NCI-H1930 (cell line): ENCODE measurements at places on chromosomes 12 and 14.

- DNase-seq: no peak
Observed at GRCh38 chr12:98724384-98725155, 79.5 kb downstream of the APAF1 start.

GRCh38 chr14:101062065-101062450 lies 158.5 kb upstream of the RTL1 start:
- DNase-seq: no peak

GRCh38 chr12:49230805-49231194 lies 34.1 kb upstream of the TUBA1C start:
- DNase-seq: no peak

DNA sequence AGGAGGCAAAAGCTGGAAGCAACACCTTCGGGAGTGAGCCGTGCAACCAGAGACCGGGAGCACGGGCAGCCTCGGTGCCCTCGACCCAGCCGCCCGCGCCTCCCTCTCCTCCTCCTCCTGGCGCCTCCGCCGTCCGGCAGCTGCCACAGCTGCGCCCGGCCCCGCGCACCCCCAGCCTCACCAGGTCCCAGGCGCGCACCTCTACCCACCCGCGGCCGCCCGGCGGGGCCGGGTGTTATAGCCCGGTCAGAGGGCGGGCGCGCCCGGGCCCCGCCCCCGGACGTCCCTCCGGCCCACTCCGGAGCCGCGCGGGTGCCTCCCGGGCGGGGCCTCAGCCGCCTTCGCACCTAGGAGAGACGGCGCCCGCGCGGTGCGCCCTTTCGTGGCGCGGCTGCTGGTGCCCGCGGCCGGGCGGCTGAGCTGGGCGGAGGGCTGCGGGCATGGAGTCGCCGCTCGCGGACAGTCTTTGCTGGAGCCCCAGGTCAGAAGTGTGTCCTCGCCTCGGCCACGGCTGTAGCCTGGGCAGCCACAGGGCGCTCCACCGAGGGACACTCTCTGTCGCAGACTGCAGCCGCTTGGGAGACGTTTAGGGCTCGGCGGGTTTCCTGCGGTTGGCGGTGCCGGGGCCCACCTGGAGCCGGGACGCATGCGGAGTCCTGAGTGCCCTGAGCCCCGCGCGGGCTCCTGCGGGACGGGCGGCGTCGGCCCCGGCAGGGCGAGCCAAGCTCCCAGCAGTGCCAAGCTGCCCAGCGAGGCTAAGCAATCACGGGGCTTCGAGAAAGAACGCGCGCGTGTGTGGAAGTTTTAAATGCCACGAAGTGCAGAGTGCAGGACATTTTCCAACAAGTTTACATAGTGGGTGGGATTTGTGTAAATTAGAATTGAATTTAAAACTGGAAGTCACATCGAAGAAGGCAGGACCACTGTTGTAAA lies at the start of gene CPM:
Gene CPM (minus strand): TSS at position 211 of the 933 bp plus-strand sequence. CDS start 334 bp downstream, outside the sequence.
- peak; percentile 84 for DNase-seq

DNA sequence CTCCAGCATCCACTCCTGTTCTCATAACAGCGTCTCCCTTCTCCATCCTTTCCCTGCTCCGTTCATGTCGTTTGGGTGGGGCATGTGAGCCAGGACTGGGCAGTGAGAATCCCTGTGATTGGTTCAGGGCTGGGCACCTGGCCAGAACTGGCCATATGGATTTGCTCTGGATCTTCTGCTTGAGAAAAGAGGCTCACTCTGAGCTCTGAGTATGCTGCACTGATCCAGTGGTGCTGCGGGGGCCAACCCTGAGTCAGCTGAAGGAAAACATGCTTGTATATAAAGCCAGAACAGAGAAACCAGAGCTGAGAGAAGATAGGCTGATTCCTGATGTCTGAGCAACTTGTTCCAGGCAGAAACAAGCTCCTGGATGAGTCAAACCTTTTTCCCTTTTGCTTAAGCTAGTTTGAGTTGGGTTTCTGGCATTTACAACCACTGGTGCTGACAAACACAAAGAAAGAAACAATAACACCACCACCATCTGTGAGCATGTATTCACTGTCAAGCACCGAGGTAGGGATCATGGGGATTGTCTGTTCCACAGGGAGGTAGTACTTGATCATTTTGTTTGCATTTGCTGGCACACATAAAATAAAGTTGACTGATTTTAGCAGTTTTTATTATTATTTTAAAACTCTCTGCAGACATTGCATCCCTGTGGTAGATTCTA lies 14.0 kb upstream of the HPD start:
- DNase-seq: no peak

DNA sequence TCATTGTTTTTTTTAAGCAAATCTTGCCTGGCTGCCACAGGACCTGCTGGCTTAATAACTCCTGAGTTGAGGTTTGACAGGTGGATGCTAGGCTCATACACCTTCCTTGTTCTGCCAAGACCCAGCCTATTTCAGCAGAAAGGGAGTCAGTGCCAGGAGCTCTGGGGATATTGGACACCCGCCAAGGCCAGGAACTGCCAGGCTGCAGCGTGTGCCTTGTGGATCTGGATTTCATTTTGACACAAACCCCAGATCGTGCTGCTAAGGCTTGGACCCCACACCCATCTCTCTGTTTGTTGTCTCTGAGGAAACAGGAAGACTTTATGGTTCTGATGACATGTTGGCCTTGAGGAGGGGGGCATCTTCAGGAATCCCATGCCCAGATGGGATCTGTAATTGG lies 44.4 kb upstream of the PRIMA1 start:
- DNase-seq: no peak

DNA sequence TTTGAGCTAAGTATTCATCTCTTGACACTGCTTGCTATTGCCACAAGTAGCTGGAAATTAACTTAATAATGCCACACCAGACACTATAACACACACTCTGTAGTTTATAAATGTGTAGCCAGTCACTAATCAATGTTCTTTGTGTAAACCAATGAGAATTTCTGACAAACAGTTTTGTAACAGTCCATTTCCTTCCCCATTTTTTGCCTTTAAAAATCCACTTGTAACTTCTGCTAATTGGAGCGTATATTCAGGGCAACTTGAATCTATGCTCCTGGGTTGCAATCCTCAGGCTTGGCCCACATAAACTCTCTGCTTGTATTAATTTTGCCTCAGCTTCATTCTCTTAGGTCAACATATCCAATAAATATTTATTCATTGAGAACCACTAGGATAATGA lies 125.0 kb upstream of the DHRS4 start:
- no peak for DNase-seq

GRCh38 chr12:125013816-125014442 lies 20.5 kb downstream of the BRI3BP start:
- DNase-seq: no peak

- DNase-seq: no peak
Observed at GRCh38 chr14:95244587-95244986, 75.1 kb downstream of the CLMN start.

DNA sequence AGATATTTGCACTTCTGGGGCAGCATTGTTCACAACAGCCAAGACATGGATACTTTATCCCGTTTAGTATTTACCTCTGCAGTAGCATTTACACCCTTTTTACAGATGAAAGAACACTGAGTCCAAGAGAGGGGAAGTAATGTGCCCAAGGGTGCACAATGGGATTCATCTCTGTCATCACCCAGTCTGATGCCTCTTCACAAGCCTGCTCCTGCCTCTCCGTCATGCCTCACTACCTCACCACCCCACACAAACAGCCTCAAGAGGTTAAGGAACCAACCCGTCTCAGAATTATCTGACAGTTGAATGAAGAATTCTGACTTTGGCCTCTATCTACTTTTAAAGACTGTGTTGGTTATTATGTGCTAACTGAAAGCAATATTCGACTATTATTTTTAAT lies 368.4 kb downstream of the ATP23 start:
- DNase-seq: no peak

- no peak for DNase-seq
Observed at GRCh38 chr12:39587225-39587624, 32.4 kb downstream of the ABCD2 start.

DNA sequence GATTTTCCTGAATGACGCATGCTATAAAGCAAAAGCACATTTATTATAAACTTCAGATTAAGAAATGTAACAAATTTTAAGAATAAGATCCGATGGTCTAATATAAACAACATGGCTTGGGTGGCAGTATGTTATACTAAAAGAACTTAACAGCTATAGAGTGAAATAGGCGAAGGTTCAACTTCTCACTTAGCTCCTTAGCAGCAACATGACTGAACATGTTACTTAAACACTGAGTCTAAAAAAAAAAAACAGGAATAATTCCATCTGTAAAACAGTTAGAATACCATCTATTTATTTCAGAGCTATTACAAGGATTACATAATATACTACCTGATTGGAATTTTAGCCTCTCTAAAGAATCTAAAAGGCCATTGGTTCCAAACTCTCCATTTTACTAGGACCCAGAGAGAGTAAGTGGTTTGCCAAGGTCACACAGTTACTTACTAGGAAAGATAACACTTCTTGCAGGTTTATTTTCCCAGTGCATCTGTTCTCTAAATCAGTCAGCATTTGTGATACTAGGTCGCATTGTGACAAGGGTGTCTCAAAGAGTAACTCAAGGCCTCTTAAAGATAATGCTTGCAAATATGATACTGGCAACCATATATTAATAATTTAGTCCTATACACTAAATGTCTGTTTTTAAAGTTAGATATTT lies 14.8 kb downstream of the OSBPL8 start:
- DNase-seq: no peak

DNA sequence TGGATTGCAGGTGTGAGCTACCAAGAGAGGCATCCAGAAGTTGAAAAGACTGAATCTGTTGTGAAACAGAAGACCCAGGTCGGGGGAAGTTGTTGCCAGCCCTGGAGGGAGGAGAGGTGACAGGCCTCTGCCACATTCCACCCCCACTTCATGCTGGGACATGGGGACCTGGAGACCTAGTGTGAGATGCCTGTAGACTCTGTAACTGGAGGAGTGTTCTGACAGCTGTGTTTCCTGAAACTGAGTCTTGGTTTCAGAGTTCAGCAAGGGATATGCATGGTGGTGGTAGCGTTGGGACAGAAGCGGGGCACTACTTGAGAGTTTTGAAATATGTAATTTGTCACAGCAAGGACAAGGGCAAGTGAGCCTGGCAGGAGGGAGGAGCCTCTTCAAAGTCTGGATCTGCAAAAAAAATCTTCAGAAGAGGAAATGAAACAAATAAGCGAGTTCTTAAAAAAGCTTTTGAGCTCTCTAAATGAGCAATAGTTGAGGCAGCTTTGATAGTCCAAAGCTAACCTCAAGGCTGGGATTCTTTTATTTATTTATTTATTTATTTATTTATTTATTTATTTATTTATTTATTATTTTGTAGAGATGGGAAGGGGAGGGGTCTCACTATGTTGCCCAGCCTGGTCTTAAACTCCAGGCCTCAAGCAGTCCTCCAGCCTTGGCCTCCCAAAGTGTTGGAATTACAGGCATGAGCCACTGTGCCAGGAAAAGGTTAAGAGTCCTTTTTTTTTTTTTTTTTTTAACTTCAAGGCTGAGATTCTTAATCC lies 58.9 kb upstream of the EEA1 start:
- no peak for DNase-seq

GRCh38 chr12:116687888-116688287 lies 50.0 kb downstream of the SPRING1 start:
- DNase-seq: no peak

DNA sequence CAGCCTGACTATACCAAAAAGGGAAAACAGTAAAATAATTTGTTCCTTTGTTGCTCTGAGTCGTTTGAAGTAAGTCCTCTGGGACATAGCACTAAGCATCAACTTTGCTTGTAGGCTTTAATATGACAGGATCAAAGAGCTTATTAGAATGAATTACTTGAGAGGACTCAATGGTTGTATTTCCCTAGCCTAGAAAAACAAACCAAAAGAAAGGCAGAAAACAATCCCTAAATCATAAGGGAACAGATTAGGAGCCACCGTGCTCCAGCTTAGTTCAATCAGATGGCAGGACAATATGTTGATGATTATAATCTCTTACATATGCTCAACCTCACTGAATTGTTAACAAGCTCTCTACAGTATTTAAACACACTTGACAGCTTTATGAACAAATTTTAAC lies 988.4 kb downstream of the FLRT2 start:
- peak; percentile 3 for DNase-seq

- no peak for DNase-seq
Observed at GRCh38 chr12:27902651-27903050, 69.9 kb downstream of the PTHLH start.

DNA sequence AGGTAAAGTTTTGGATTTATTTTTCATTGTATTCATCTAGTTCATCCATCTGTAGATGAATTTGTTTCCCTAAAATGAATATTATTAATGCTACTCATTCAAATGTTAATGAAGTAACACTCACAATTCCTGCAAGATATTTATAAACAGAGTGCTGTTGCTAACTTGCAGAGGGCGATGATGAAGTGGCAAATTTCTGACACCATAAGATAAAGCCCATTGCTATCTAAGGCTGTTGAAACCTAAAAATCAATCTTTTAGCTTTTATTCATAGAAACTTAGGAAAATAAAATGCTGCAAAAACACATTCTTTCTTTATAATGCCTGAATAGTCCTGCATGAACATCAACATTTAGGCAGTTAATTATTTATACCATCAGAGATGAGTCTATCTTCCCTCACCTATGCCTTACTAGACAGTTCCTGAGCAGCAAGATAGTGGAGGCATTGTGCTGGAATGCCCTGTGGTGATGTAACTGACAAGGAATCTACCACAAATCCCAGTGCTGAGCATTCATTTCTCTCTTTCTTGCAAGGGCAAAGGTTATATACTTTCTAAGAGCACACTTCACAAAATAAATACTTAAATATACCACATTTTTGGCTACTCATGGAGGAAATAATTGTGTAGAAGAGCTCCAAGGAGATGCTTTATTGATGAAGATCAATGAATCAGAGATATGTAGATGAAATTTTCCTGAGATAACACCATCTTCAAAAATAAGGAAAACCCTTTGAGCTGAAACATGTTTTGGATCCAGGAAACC lies 57.6 kb downstream of the LMNTD1 start:
- DNase-seq: no peak

GRCh38 chr14:76876076-76876475 lies 49.9 kb downstream of the LRRC74A start:
- no peak for DNase-seq

DNA sequence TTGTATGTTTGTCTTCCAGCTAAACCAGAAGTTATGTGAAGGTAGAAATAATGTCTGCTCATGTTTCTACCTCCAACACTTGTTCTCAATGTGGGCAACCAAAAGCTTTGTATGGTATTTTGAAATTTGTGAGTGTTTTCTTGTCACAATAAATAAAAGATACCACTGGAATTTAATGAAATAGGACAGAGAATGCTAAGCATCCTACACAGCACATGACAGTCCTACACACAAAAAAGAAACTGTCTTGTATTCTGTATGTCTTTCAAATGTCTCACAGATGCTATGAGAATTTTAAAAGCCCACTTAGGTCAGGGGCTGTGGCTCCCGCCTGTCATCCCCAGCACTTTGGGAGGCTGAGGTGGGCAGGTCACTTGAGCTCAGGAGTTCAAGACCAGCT lies 68.9 kb downstream of the RALGAPA1 start:
- no peak for DNase-seq

DNA sequence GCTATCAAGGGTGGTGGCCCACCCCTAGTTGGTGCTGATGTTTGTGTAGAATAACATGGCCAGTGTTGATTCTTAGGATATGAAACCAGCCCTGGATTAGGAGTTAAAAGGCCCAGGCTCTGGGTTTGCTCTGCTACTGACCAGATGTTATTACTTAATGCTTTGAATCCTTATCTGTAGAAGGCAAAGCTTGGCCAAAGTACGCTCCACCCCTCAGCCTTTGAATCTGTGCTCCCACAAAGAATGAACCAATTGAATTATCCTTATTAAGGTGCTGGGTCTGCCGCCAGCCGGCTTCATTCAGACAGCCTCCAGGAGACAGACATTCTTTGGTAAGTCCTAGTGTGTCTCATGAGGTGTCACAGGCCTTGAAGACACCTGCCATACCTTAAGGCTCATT lies 41.8 kb downstream of the AKAP3 start:
- DNase-seq: no peak

- DNase-seq: no peak
Observed at GRCh38 chr14:95849761-95850160, 26.9 kb upstream of the TUNAR start.
